Right atrium auricular region (tissue), 2 donors: ENCODE measurements at places on chromosomes 13 and 19.

DNA sequence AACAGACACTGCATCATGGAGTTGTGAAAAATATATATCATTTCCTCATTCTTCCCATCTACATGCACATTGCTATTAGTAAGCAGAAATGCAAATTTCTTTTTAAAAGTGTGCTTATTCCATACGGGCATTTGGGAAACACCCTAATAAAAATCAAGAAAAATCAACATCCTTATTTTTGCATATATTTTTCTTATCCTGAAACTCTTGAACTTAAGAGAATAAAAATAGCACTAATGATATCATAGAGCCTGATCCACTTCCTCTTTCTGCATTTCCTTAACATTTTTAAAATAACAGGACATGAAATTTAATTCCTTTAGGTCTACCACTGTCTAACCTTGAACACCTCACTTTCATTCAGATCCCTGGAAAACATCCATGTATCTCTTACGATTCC is 123.3 kb downstream of the VWA8 start:
- no peak for DNase-seq

GRCh38 chr19:51339687-51340656 is 2.0 kb downstream of the VSIG10L start:
- peak; percentile 99 for DNase-seq

DNA sequence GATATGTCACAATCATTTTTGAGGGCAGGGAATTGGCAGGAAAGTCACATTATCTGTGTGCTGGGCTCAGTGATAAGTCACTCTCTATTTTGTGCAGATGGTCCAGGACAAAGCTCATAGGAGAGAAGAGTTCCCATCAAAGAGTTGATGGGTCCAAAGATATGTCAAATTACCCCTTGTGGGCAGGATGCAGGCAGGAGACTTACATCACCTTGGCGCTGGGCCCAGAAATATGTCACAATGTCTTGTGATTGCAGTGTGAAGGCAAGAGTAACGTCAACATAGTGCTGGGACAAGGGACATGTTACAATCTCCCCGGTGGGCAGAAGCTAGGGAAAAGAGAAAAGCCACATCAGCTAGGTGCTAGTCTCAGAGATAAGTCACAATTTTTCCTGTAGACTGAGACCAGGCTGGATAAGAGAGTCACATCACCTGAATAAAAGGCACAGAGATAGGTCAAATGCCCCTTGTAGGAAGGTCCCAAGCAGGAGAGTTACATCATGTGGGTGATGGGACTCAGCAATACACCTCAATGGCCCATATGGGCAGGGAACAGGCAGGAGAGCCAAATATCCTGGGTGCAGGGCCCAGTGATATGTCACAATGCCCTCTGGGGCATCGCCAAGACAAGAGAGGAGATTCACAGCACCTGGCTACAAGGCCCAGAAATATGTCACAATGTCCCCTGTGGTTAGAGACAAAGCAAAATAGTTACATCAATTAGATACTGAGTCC is 47.9 kb downstream of the ZNF99 start:
- DNase-seq, result peak; percentile 50

- no peak for DNase-seq
These were observed 234.7 kb downstream of the TSHZ3 start for GRCh38 chr19:31114585-31114984.

GRCh38 chr19:55640043-55640576 is 692 bp upstream of the ZNF580 start:
- no peak for DNase-seq

DNA sequence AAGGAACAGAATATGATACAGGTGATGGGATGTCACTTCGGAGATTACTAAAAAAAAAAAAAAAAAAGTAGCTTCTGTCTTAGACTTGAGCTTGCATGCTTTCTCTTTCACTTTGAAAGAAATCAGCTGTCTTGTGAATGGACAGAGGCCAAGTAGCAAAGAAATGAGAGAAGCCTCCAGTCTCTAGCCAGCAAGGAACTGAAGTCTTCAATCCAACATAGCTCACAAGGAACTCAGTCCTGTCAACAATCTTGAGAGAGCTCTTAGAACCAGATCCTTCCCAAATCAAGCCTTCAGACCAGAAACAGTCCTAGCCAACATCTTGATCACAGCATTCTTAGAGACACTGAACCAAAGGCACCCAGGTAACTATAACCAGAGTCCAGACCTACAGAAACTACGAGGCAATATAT is 7.7 kb downstream of the N4BP2L2 start:
- no peak for DNase-seq

GRCh38 chr13:54593504-54593903 is 1564.9 kb downstream of the OLFM4 start:
- DNase-seq, result no peak

- no peak for DNase-seq
These were observed 698.7 kb downstream of the SLITRK1 start for GRCh38 chr13:83183439-83184149.

- DNase-seq, result no peak
These were observed 7.0 kb upstream of the MAMSTR start for GRCh38 chr19:48726556-48726955.

GRCh38 chr13:106484084-106484483 is 51.4 kb downstream of the EFNB2 start:
- no peak for DNase-seq

DNA sequence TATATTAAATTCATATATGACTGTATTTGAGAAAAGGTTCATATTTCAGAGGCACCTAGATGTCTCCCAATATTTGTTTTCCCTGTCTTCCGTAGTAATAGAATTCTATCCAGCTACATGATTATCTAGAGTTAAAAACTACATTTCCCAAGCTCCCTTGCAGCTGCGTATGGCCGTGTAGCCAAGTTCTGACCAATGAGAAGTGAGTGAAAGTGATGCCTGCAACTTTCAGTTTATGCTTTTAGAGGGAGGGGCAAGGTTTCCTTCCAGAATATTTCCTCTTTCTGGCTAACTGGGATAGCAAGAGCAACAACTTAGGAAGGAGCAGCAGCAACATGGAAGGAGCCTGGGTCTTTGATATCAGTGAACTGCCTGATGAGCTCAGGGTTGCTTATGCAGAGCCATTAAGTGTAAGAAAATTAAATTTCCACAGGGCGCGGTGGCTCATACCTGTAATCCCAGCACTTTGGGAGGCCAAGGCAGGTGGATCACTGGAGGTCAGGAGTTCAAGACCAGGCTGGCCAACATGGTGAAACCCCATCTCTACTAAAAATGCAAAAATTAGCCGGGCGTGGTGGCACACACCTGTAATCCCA is 23.2 kb upstream of the CYP2A13 start:
- no peak for DNase-seq

GRCh38 chr19:36051236-36051635 is 2.8 kb downstream of the THAP8 start:
- DNase-seq, result no peak

GRCh38 chr13:32545083-32545482 is 6.5 kb upstream of the N4BP2L2 start:
- no peak for DNase-seq

GRCh38 chr19:45407091-45407375 is 589 bp downstream of the POLR1G start:
- DNase-seq, result no peak

DNA sequence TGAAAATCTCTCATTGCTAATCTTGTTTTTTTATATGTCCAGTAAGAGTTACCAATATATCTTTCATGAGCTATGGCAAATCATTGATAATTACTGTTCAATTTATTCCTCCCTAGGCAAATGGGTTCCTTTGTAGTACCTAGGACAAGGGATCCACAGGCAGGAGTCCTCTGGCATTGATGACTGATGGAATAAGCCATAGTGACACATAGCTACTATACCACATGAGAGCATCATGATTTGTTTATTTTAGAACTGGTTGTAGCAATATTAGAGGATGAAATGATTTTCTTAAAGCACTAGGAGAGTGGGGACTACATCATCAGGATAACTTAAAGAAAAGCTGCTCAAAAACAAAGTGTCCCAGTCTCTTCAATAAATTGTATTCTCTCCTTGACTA is 21.7 kb upstream of the MAB21L1 start:
- no peak for DNase-seq

DNA sequence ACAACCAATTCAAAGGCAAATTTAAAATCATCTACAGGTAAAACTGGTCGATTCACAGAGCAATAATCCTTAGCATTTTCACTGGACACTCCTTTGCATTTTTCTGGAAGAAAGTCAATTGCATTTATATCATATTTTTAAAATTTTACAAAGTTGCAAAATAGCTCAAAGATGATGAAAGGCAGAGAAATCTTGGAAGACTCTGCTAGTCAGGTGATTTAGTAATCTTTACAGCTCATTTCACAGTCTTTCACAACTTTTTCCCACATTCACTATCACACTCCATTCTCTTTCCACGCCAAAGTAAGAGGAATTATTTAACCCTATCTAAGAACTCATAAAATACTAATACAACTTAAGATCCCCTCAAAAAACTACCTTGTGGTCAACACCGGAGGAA is 1063.8 kb downstream of the EFNB2 start:
- no peak for DNase-seq

DNA sequence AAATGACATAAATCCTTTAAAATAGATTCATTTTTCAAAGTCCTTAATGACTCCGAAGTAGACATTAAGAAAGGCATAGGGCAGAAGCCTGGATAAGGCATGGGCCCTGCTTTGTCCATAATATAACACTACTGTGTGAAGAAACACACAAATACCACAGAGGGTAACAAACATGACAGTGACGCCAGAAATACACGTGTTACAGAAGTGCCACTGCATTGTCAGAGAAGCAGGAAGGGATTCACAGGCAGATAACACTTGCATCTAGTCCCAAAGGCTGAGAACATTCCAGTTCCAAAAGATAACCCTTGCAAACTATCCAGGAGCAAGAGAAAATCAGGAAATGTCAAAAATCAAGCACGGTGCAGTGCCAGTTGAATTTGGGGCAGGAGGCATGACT is 633.2 kb downstream of the LIG4 start:
- DNase-seq, result no peak

GRCh38 chr19:49921871-49922795 is 6.9 kb upstream of the ATF5 start:
- DNase-seq, result no peak

GRCh38 chr13:54016542-54016941 is 987.9 kb downstream of the OLFM4 start:
- no peak for DNase-seq

DNA sequence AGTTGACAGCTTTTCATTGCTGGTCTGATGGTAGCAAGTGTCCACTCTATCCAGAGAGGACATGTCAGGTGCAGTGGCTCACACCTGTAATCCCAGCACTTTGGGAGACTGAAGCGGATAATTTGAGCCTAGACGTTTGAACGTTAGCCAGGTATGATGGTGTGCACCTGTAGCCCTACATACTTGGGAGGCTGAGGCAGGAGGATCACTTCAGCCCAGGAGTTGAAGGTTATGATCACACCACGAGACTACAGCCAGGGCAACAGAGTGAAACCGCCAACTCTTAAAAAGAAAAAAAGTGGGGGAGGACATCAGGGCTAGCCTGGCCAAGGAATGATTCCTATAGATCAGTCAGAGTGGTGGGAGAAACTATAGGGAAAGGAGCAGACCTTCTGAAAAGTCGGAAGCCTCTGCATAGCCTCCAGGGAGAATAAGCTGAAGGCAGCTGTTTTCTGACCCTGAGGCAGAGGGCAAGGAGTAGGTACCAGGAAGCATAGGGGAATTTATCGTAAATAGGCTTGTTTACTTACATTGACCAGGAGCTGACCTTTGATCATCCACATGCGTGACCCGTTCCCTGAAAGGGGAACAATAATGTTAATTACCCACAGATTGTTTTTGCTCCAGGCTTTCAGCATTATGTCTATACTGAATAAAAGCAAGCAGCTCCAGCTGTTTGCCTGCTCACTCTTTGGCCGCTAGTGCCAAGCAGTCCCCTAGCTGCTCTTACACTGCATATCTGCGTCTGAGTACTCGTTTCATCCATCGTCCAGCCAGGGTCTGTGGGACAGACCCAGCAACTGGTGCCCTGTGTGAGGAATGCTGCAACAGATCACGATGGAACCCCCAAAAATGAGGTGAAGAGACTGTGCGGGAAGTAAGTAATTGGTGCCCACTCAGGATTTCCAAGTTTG is 161.6 kb downstream of the RNF17 start:
- DNase-seq, result no peak

GRCh38 chr19:12723641-12724426 is at the start of gene TNPO2:
Gene TNPO2, minus strand, starts transcription at chr19:12723932. Its CDS starts 2,955 bp downstream, at chr19:12720977.
- no peak for DNase-seq

- DNase-seq, result no peak
These were observed 240.6 kb downstream of the KCTD12 start for GRCh38 chr13:76645632-76646031.

GRCh38 chr19:16257509-16258002 is 59.8 kb downstream of the AP1M1 start:
- DNase-seq, result no peak

- no peak for DNase-seq
These were observed 316.2 kb downstream of the ENOX1 start for GRCh38 chr13:43470610-43471009.

GRCh38 chr13:70170689-70171088 is 62.4 kb upstream of the KLHL1 start:
- DNase-seq, result no peak

DNA sequence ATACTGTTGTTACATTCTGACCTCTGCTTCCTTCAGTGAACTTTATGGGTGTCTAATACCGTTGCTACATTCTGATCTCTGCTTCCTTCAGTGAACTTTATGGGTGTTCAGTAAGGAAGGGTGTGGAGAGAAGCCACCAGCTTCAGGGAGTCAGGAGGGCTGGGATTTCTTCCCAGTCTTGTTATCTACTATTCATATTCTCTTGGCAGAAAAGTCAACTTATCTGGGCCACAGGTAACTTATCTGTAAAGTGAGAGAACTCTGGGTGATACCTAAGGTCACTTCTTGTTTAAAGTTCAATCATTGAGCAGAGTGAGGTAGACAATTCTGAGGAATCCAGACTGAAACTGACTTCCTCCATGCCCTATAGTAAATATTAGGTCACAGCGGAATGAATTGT is 71.2 kb upstream of the STK24 start:
- no peak for DNase-seq

DNA sequence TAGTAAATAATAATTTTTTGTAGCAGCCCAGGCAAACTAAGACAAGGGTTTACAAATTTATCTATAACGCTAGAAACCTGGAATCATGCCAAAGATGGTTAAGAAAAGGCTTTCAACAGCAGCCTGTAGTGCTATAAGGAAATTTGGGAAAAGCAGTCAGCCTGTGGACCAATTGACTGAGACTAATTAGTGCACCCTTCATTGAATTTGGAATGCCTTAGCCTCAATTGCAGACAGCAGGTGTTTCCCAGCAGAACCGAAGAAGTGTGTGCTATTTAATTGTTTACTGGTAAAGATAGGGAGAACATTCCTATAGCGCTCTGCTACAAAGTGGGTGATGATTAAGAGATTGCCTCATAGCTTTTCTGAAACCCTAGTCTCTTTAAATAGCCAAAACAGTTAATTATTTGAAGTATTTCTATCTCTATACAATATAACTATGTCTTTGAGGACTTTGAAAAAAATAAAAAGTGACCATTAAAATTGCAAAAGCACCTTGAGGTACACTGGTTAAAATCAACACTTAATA is 1884.3 kb upstream of the PCDH20 start:
- DNase-seq, result no peak

DNA sequence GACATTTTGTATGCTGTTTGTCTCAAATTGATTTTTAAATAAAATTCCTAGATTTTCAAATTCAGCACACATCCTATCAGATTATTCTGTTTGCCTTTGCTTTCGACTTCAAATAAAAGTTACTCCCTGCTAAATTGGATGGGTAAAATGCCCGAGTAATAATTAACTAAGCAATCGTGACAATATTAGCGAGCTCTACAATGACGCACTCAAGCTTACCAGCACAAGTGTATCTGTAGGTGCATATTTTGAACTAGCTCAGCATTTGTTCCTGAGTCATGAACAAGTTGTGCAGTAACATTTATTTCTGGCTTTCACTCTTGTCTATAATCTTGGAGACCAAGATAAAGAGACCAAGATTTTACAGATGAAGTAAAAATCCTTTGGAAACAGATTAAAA is 113.4 kb downstream of the UBL3 start:
- DNase-seq, result no peak
